ENCODE measurements at places on chromosomes 1 and 21.

DNA sequence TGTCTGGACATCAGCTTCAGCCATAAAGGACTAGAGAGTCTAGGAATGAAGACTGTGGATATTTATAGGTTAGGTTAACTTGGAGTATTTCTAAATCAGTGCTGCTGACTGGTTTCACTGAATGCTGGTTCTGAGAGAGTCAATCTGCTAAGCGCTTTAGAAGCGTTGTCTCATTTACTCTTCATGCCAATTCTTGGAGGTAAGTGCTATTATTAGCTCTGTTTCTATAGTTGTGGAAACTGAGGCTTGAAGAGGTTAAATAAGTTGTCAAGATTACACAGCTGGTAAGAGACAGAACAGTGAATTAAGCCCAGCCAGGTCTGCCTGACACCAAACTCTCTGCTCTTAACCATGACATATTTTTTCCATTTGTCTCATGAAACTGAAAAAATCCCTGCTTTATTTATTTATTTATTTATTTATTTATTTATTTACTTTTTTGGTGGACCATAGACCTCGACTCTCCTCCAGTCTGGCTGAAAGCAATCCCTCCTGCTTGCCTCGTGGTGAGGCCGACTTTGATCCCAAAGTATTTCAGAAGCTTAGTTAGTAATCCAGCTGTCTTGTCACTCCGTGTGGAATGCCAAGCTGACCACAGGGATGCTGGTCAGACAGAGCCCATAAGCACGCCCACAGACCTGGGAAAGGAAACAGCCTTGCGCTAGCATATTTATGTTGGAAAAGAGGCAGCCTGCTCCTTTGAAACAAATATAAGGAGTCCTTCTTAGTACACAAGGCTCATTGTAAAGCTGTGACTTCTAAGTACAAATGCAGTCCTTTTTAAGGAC lies 16.9 kb downstream of the NTMT2 start:
- DNase-seq, result no peak

- DNase-seq, result no peak
Observed at GRCh38 chr1:24969596-24970398, 39.7 kb upstream of the RUNX3 start.

DNA sequence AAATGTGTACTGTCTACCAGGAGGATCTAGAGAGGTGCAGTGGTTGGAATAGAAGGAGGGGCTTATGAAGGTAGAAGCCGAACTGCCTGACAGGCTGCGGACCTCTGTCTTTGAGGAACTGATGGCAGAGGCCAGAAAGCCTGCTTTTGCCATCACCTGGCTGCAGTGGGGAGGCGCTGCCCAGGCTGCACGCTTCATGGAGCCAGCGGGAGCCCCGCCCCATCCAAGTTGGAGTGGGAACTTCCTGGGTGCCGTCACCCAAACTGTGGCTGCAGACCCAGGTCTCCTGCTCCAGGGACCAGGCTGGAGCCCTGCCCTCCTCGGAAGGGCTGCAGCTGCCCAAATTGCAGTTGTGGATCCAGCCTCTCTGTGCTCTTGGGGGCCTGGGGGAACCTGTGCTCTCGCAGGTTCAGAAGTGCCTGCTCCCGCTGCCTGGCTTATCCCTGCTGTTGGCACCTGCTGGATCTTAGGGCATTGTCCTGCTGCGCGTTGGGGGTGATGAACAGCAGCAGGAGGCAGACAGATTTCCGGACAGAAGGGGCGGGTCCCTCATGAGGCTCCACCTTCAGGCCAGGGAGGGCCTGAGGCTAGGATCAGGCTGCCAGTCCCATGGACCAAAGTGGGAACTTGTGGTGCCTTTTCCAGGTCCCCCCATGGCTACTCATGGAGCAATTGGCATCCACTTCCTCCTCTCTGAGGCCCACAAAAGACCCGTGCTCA lies 118.0 kb upstream of the PLPPR4 start:
- DNase-seq, result peak; percentile 48

DNA sequence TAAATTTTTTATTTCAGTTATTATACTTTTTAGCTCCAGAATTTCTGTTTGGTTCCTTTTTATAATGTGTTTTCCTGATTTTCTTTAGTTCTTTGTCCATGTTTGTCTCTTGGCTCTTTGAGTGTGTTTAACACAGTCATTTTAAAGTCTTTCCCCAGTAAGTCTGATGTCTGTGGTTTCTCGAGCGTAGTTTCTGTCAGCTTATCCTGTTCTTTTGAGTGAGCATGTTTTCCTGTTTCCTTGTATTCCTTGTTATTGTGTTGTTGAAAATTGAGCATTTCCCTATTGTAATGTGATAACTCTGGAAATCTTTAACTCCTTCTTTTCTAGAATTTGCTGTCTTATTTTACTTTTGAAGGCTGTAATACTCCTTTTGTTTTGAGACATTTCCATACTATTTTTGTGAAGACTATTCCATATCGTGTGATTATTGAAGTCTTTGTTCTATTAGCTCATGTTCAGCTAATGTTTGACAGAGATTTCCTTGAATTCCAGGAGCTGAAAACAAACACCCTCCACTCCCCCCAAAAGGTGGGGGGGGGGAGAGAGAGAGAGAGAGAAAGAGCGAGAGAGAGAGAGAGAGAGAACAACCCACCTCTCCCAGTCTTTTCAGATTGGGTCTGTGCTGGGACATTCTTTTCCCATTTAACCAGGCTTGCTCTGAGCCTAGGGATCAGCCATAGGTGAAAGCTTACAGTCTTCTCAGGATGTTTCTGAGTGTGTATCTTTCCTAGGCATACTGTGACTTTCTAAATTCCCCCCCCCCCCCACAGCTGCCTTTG lies 38.3 kb downstream of the SDCCAG8 start:
- DNase-seq, result no peak

- no peak for DNase-seq
Observed at GRCh38 chr1:204499511-204500468, 5.2 kb upstream of the PIK3C2B start.

- no peak for DNase-seq
Observed at GRCh38 chr1:207644166-207644851, 624 bp upstream of the CR1L start.

- peak; percentile 80 for DNase-seq
Observed at GRCh38 chr1:109640285-109640865, 15.5 kb upstream of the GSTM4 start.

DNA sequence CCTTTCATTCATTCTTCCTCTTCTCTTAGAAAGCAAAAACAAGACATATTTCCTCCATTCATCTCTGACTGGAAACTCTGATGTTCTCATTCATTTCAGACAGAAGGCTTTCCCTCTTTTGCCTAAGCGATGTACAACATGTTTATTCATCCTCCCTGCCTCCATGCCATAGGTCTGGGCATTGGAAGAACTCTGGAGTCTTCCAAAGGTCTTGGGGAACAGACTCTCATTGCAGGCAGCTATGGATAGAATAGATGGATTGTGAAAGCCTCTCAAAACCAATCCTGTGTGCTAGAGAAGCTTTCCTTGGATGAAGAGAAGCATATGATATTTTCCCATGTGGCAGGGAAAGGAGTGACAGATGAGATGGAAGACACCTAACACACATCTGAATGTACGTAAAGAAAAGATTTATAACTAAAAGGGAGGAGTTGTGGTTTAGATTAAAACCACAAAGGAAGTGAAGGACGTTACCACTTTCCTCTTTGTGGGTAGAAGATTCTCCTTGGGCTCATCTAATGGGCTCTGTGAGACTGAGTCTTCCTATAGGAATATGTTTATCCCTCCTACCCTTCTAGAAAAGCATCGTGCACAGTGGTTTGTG lies 38.7 kb downstream of the BCL9 start:
- peak; percentile 36 for DNase-seq

GRCh38 chr1:10514490-10515235 lies 39.9 kb downstream of the PEX14 start:
- peak; percentile 61 for DNase-seq

- DNase-seq, result no peak
Observed at GRCh38 chr21:38299671-38300070, 42.9 kb downstream of the KCNJ15 start.

- no peak for DNase-seq
Observed at GRCh38 chr1:15146971-15147376, 6.6 kb upstream of the TMEM51 start.

DNA sequence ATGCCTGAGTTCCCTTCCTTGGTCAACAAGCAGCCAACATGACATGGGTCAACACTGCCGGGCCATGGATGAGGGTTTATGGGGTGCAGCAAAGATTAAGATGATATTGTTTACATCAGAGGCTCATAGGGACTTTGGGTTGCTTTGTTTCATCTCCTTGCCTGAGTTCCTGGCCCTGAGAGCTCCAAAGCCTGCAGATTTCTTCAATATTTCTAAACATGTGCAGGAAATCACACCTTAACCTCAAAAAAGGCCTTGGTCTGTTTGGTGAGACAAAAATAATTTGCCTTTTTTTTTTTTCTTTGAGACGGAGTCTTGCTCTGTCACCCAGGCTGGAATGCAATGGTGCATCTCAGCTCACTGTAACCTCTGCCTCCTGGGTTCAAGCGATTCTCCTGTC lies 876 bp downstream of the SLAMF8 start:
- DNase-seq, result no peak

GRCh38 chr1:206699000-206699586 lies 14.4 kb downstream of the MAPKAPK2 start:
- DNase-seq, result no peak

DNA sequence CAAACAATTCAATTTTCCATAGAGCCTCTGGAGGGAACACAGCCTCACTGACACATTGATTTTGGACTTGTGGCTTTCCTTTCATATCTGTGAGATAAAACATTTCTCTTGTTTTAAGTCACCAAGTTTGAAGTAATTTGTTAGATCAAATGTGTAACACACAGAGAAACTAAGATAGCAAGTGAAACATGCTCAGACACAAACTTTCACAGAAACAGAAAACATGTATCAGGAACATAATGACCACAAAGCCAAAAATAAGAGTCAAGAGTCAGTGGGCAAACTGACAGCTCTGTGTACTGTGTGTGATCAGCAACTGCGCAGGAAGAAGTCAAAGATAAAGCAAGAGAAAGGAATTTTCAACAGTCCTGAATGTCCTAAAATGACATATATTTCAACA lies 1237.5 kb downstream of the AMY1C start:
- DNase-seq, result no peak

GRCh38 chr21:36661511-36662309 lies 37.2 kb upstream of the SIM2 start:
- DNase-seq, result peak; percentile 55

DNA sequence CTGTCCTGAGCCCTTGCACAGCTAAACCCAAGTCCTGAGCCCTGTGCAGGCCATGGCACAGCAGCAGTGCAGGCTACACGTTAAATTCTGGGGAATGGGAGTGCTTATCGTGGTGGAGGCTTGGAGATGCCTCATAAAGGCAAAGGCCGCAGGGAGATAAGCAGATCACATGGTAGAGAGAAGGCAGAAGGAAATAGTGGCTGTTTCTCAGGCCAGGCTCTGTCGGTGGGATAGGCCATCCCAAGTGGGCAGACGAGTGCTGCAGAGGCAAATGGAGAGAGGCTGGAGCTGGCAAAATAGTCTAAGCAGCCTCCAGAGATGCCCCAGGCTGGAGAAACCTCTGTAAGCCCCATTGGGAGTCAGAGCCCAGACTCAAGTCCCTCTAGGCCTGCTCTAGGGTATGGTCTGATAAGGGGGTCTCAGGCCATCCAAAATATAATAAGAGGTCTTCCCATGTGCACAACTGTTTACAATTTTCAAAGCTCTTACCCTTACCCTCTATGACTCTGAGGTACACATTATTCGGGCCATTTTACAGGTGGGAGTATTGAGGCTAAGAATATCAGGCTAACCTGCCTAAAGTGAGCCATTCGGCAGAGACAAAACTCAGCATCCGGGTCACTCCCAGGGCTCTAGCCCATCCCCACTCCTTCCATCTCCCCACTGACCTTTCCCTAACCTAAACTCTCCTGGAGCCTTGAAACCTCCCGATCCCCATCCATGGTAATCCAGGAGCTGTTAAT lies 79.6 kb downstream of the NKAIN1 start:
- no peak for DNase-seq

DNA sequence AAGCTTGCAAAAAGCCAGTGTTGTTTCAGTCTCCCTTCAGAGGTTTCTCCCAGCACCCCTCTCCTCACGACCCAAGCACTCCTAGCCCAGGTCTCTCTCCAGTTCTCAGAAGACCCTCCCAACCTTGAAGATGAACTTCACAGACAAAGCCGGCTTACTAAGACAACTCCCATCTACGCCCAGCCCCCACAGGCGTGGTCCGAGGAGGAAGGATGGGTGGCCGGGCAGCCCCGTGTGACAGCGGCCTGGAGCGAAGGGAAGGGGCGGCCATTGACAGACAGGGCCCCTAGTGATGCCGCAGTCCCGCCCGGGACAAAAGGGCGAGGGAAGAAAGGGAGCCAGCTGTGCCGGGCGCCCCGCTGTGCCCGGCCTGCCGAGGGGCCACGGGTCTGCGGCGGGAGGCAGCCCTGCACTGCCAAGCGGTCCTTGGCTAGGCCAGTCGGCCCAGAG lies 6.9 kb downstream of the PAX7 start:
- no peak for DNase-seq

DNA sequence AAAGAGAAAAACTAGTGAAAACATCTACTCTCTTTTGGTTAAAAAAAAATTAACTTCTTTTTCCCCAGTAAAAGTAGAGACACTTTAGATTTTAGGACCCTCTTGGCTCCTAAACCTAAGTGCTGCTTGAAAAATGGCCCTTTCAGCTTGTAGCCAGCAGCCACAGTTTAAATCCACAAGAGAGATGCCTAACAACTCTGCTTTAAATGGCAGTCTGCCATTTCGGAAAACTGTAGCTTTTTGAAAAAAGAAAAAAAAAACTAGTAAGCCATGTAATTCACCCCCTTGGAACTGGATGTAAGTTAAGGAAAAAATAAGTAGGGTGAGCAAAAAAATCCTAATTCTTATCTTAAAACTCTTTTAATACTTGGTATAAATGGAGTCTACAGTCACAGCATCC lies 56.0 kb downstream of the LHX9 start:
- no peak for DNase-seq
